Suppressor macrophage (primary cell): ENCODE measurements at places on chromosomes 6 and 20.

- no peak for DNase-seq
These were observed 2.5 kb downstream of the GTF2H5 start for GRCh38 chr6:158170656-158171081.

- no peak for DNase-seq
These were observed 260.9 kb downstream of the TFAP2C start for GRCh38 chr20:56890011-56890410.

- DNase-seq: no peak
These were observed 87.5 kb downstream of the FOXO3 start for GRCh38 chr6:108648191-108648590.

DNA sequence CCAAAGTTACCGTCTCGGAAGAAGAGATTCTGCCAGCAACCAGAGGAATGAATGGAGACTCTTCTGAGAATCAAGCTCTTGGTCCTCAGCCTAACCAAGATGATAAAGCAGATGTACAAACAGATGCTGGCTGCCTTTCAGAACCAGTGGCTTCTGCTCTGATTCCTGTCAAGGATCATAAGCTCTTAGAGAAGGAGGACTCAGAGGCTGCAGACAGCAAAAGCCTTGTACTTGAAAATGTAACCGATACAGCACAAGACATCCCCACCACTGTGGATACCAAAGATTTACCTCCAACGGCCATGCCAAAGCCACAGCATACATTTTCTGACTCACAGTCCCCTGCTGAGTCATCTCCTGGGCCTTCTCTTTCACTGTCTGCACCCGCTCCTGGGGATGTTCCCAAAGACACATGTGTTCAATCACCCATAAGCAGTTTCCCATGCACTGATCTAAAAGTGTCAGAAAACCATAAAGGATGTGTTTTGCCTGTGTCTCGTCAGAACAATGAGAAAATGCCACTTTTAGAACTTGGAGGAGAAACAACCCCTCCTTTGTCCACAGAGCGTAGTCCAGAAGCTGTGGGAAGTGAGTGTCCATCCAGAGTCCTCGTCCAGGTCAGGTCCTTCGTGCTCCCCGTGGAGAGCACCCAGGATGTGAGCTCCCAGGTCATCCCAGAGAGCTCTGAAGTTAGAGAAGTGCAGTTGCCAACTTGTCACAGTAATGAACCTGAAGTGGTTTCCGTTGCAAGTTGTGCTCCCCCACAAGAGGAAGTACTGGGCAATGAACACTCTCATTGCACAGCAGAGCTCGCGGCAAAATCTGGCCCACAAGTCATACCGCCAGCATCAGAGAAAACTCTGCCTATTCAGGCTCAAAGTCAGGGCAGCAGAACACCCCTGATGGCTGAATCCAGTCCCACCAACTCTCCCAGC lies 109.6 kb downstream of the RTN4IP1 start:
- peak; percentile 76 for DNase-seq

DNA sequence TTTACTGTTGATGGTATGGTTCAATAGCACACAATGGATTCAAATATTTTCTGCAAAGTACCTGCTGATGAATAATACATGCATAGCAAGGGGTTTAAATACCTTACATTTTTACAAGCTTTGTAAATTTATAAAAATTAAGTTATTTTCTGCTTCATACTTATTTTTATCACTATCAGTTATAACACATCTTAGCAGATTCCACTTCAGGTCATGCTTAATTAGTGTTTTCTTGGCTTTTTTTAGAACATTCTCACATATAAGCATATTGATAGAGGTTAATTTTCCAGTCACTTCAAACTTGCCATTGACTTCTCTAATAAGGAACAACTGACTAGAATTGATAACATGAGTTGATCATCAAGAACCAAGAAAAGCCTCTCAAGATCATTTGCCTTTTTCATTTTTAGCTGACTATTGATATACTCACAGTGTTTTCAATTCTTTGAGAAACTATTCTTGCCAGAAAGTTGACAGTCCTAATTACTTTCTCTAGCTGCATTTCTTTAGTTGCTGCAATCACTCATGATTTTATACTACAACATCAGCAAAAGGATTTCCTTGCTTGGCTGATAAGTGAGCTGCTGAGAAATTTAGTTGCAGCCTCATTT lies 25.8 kb downstream of the PTCHD4 start:
- no peak for DNase-seq

DNA sequence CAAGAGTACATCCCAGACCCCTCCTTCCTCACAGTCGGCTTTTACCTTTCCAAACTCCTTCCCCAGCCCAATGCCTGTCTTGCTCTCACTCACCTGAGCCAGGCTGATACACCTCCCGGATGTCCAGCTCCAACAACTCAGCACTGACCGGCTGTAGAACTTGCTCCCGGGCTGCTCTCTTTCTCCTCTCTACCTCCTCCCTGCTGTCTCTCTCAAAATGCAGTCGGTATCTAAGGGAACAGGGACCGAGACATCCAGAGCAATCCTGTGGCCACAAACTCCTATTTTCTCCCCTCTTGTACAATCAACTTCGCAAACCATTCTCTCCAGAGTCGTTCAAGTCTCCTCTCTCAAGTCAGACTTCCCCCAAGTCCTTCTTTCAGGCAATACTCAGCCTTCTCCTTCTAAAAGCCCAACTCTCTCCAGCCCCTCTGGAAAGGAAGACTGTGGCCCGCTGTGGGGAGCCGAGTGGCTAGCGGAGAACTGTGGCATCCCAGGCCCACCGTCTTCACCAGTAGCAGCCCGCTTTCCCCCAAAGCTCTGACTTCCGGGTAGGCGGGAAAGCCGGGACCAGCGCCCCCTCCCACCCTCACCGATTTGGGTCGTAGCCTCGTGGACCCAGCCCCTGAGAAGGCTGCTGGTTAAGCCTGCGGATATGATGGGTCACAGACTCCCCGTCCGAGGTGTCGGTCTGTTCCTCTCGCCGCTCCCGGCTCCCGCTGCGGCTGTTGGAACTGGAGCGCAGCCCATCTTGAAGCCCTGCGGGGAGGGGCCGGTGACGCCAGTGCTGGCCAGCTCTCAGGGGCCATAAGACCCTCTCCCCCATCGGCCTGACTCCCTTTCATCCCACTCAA lies 1.1 kb downstream of the GNL1 start:
- DNase-seq: peak; percentile 27

- DNase-seq: no peak
These were observed 476 bp downstream of the AAR2 start for GRCh38 chr20:36236786-36237121.

DNA sequence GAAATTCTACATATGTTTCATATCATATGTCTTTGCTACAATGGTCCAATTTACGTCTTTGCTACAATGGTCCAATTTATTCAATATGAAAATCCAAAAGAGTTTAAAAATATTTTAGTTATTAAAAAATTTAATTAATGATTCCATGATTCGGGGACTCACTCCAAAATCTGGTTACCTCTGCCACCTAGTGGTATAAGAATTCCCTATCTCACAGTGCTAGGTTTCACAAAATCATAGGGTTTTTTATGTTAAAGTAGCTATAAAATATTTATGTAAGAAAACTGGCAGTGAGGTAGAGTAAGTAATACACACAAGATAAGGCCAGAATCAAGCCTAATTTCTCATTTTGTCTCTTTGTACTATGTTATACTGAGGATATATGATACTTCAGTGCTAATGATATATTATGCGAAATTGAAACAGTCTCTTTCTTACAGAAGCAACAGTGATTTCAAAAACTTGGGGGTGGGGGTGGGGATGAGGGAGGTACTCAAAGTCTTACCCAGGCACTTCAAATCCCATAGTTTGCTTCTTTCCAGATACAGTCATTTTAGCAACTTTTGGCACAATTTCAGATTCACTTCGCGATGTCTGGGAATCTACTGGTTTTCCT lies 52.3 kb downstream of the HBS1L start:
- DNase-seq: no peak

DNA sequence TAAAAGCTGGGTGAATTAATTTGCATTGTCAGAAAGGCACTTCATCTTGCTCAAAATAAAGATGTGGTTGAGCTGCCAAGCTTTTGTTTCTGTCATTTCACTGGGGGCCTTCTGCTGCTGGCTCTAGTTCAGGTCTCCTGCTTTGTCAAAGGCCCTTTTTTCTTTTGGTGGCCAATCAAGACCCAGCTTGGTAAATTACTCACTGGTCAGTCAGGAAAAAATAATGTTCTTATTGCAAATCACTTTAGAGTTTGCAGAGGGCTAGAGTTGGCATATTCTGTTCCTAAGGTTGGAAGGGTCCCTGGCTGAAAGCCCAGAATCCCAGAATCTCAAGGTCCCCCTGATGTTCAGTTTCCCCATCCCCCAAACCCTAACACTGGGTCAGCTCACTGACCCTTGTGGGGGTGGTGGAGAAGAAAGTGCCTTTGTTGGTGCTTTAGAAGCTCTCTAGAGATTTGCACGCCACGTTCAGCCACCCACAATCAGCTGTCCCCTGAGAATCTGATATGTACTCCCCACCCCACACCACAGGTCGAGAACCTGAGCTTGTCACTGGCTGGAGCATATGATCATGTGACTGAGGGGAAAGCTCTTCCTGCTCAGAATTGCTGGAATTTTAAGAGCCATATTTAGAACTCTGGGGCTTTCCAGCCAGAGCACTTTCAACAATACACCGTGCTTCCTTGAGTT lies 21.7 kb upstream of the BNIP5 start:
- no peak for DNase-seq

- DNase-seq: peak; percentile 75
These were observed 731 bp downstream of the TUBB2B start for GRCh38 chr6:3226481-3227362.

- no peak for DNase-seq
These were observed 40.0 kb downstream of the PLAGL2 start for GRCh38 chr20:32167552-32167951.

GRCh38 chr20:8361006-8361652 lies 229.1 kb downstream of the PLCB1 start:
- DNase-seq: peak; percentile 37

DNA sequence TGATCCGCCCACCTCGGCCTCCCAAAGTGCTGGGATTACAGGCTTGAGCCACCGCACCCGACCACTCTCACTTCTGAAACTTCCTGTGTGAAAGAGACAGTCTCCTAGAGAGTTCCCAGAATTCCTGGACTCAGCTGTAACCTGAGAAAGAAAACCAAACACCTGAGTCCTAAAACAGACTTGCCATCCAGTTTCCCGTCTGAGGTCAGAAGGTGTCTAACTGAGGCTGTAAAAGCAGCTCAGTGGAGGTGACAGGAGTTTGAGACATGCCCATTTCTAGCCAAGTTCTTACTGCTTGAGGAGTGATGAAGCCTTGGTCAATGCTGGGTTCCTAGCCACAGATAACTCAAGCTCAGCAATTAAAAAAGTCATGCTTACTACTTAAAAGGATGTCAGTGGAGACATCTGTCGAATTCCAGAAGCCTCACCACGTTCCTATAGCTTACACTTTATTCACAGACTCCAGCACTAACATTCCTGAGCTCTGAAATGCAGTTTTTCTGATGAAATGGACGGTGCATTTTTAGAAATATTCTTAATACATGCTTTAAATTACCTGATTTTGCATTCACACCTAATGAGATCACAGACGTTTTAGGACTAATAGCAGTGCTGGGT lies 6.1 kb downstream of the UQCC2 start:
- no peak for DNase-seq

DNA sequence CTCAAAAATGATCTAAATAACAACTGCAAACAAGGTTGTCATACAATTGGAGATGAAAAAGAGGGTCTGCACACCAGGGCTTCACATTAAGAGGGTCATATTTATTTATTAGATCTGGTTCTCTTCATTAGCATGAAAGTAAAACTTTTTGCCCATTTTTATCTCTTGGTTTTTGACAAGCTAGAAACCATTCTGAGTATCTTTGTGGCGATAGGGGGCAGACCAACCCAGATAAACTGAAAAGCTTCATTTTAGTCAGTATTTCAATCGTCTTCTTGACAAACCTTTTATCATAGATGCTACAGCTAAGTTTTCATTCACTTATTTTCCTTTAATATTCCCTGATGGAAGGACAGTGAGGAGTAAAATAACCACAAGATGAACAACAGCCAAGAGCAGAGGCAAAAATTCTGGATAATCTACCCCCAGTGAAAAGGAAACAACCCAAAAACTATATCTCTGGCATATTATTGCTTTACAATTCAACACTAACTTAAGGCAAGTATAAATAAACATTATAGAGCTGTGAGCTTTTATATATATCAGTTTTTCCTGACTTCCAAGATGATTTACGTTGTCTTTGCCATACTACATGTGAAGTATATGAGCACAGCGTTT lies 45.2 kb downstream of the THEMIS start:
- DNase-seq: peak; percentile 6

DNA sequence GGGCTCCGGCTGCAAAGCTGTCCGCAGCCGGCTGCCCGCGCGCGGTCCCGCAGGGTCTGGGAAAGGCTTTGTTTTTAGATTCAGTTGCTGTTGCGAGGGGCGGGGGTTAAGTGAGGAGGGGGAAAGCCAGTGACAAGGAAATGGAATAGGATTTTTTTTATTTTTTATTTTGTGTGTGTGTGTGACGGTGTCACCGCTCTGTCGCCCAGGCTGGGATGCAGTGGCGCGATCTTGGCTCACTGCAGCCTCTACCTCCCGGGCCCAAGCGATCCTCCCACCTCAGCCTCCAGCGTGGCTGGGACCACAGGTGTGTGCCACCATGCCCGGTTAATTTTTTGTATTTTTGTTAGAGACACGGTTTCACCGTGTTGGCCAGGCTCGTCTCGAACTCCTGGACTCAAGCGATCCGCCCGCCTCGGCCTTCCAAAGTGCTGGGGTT lies 615 bp upstream of the UBE2J1 start:
- DNase-seq: no peak

GRCh38 chr6:74534465-74535211 lies 671.2 kb downstream of the COL12A1 start:
- DNase-seq: no peak

- DNase-seq: no peak
These were observed 123.6 kb downstream of the LCA5 start for GRCh38 chr6:79413562-79414002.

GRCh38 chr6:16623029-16623653 lies 138.1 kb downstream of the ATXN1 start:
- no peak for DNase-seq

GRCh38 chr6:25179051-25179778 lies 100.0 kb upstream of the CARMIL1 start:
- DNase-seq: no peak

DNA sequence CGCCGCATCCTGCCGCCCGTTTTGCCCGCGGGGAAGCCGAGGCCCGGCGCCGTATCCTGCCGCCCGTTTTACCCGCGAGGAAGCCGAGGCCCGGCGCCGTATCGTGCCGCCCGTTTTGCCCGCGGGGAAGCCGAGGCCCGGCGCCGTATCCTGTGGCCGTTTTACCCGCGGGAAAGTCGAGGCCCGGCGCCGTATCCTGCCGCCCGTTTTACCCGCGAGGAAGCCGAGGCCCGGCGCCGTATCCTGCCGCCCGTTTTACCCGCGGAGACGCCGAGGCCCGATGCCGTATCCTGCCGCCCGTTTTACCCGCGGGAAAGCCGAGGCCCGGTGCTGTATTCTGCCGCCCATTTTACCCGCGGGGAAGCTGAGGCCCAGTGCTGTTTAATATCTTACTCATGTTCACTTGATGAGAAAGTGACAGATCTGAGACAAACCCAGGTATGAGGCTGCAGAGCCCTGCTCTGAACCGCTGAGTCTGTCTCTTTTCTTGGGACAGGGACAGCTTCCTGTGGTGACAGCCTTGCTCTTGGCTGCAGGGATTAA lies 129.4 kb downstream of the CDH26 start:
- peak; percentile 26 for DNase-seq
